Common myeloid progenitor, CD34-positive (primary cell): ENCODE measurements at places on chromosomes 7 and 10.

DNA sequence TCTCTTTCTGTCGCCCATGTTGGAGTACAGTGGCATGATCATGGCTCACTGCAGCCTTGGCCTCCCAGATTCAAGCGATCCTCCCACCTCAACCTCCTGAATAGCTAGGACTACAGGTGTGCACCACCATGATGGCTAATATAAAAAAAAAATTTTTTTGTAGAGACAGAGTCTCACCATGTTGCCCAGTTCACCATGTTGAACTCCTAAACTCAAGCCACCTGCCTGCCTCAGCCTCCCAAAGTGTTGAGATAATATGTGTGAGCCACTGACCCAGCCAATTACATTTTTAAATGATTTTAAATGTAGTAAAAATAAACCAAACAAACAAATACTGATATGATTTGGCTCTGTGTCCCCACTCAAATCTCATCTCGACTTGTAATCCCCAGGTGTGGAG lies 101.7 kb upstream of the LEP start:
- no peak for DNase-seq

- no peak for DNase-seq
Observed at GRCh38 chr10:32104622-32105509, 48.6 kb upstream of the KIF5B start.

DNA sequence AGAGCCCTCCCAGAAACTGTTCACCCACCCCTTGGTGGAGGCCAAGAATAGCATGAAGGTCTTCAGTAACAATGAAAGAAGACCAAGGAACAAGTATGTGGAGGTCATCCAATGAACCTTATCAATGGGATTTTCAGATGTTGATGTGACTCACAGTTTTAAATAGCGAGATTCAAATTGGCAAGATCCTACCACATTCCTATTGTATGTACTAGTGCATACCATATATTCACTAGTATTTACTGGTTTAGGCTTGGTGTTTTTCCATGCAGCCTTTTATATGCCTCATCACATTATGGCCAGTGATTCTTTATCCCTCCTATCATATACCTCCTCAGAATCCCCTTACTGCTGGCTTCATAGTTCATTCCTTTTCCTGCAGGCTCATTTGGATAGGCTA lies 54.4 kb downstream of the ITGB8 start:
- no peak for DNase-seq

- no peak for DNase-seq
Observed at GRCh38 chr7:140263277-140263676, 86.5 kb upstream of the KDM7A start.

GRCh38 chr7:139776486-139777132 lies 1.2 kb downstream of the HIPK2 start:
- DNase-seq = peak; percentile 51

- DNase-seq = no peak
Observed at GRCh38 chr7:127873151-127873550, 158.1 kb downstream of the LRRC4 start.

DNA sequence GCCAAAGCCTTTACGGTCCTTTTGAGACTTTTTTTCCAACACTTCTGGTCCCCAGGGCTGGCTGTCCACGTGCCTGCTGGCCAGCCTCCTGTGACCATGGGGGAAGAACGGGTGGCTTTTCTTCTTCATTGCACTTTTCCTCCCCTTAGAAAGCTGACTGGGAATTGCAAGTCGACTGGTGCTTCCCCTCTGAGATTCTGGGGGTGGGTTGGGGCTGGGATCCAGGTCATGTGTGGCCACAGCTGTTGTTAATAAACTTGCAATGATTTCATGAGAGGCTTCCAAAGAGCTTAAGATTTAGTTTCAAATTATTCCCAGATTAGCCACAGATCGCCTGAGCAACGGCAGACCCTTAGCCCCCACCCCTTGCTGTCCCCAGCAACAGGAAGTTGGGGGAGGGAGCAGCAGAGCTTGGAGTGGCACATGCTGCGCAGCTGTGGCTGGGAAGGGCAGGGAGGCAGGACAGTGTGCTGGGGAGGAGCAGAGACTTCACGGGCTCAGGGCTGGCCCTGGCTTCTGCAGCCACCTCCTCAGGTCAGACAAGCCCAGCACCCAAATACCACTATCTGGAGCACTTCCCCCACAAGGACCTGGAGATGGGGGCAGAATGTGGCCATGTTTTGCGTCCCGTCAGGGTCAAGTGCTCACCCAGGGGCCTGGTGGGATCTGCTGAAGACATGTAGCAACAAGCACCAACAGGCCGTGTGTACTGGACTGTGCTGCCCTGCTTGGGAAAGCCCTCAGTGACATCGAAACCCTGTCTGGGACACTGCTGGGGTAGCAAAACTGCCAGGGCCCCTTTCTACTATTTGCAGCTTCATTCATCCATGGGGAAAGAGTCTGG lies 147.1 kb downstream of the RNF216 start:
- DNase-seq = no peak

GRCh38 chr10:106158241-106158640 lies 1006.3 kb downstream of the SORCS1 start:
- no peak for DNase-seq

DNA sequence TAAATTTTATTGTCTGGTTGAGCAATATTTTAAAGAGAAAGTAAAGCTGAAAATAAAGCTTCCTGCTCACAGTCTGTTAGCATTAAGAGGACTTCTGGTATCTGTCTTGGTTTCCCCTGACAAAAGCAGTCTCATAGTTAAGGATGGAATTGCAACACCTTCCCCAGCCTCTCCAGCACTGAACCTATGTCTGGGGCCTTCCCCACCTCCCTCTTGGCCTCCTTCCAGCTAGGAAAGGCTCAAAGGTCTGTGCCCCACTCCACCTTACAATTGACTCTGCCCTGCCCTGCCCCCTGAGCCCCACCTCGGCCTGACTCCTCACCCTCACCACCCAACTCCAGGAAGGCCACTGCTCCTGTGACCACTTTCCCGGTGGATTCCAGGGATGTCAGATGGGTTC lies 33.2 kb downstream of the COL17A1 start:
- no peak for DNase-seq

GRCh38 chr7:108525327-108525984 lies 479 bp downstream of the PNPLA8 start:
- DNase-seq = peak; percentile 56

- DNase-seq = peak; percentile 89
Observed at GRCh38 chr10:58322072-58322834, 12.6 kb upstream of the UBE2D1 start.

- peak; percentile 65 for DNase-seq
Observed at GRCh38 chr10:31702005-31702404, 226.6 kb downstream of the ARHGAP12 start.

DNA sequence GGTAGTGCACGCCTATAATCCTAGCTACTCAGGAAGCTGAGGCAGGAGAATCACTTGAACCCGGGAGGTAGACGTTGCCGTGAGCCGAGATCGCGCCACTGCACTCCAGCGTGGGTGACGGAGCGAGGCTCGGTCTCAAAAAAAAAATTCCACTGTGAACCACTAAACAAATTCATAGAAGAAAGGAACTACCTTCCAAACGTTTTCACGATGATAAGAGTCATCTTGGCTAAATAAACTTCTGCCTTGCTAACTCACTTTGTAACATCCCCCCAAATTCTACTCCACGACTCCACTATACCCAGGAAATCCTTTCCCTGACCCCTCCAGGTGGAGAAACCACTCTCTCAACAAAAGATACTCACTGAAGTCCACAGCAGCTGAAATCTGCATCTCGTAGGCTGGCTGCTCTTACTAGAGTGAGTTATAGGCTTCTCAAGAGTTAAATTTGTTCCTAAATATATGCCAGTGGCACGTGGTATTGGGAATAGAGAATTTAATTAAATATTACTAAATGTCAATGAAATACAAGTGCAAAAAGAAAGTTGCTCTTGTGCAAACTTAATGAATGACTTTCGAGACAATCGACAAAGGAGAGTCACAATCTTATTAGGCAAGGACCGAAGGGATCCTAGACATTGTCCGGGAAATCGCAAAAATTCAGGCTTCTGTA lies 1.6 kb upstream of the GTF2I start:
- peak; percentile 39 for DNase-seq

- no peak for DNase-seq
Observed at GRCh38 chr10:35392482-35393228, 56.3 kb downstream of the CCNY start.

DNA sequence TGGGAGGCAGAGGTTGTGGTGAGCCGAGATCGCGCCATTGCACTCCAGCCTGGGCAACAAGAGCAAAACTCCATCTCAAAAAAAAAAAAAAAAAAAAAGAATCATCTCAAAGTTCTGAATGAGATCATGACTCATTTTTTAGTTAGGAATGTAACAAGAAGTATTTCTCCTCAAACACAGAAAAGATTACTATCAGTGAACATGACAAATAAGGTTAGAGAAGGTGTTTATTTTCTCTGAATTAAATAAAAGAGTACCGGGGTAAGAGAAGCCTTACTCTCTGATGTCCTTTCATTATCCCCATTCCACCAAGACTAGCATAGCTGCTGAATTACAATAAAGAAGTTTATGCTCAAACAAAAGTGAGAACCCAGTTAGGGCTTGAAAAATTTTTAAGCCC lies 50.1 kb downstream of the IPMK start:
- no peak for DNase-seq

DNA sequence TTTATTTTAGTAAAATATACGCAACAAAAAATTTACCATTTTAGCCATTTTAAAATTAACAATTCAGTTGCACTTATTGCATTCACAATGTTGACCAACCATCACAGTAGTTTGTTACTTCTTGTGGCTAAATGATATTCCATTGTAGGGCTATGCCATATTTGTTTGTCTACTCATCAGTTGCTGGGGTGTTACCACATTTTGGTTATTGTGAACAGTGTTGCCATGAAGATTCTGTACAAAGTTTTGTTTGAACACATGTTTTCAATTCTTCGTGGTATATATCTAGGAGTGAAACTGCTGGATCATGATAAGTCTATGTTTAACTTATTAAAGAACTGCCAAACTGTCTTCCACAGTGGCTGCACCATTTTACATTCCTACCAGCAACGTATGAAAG lies 46.3 kb upstream of the ZNF365 start:
- DNase-seq = no peak

DNA sequence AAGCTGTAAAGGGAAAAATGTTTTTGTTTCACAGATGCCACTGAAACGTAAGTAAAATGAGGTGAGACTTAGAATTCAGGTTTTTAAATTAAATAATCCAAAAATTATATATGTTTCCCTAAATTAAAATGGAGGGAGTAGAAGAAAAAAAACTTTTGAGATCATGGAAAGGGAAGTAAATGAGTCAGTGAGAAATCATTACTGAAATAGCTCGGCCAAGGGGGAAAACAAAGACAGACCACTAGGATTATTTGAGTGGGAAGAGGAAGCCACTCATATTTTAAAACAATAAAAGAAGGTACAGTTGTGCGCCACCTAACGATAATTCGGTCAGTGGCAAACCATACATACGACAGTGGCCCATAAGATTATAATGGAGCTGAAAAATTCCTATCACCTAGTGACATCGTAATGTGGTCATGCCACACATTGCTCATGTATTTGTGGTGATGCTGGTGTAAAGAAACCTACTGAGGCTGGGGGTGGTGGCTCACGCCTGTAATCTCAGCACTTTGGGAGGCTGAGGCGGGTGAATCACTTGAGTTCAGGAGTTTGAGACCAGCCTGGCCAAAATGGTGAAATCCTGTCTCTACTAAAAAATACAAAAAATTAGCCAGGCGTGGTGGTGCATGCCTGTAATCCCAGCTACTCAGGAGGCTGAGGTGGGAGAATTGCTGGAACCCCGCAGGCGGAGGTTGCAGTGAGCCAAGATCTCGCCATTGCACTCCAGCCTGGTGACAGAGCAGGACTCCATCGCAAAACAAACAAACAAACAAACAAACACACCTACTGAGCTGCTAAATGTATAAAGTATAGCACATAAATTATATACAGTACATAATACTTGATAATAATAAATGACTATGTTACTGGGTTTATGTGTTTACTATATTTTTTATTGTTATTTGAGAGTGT lies 64.7 kb downstream of the MKX start:
- peak; percentile 10 for DNase-seq

DNA sequence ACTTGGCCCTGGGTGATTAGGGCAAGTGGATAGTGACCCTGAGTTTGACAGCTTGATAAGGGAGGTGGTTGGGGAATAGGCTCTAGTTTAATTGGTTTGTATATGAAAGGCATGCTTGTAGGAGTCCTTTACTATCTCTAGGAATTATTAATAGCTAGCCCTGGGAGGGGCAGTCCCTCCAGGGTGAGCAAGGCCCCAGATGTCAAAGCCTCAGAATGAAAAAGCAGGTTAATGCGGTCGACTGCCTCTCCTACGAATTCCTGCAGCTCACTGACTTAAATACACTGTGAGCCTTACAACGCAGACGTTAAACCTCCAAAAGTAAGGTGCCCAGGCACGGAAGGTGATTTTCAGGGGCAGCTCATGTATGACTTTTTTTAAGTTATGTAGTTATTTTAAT lies 5.2 kb upstream of the BTBD16 start:
- DNase-seq = no peak

GRCh38 chr7:99380823-99381663 lies 6.5 kb downstream of the ARPC1B start:
- no peak for DNase-seq

GRCh38 chr7:121390617-121391016 lies 5.5 kb downstream of the FAM3C start:
- no peak for DNase-seq

DNA sequence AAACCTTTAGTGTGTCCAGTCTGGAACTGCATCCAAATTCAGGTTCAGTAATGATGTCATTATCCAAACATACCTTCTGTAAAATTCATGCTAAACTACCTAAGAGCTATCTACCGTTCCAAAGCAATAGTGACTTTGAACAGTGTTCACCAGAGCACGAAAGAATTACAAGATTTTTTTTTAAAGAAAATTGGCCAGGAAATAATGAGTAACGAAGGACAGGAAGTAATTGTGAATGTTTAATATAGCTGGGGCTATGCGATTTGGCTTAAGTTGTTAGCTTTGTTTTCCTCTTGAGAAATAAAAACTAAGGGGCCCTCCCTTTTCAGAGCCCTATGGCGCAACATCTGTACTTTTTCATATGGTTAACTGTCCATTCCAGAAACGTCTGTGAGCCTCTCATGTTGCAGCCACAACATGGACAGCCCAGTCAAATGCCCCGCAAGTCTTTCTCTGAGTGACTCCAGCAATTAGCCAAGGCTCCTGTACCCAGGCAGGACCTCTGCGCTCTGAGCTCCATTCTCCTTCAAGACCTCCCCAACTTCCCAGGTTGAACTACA lies 694 bp upstream of the FAS start:
- DNase-seq = peak; percentile 51
